ENCODE measurements at places on chromosomes 5 and 9.

DNA sequence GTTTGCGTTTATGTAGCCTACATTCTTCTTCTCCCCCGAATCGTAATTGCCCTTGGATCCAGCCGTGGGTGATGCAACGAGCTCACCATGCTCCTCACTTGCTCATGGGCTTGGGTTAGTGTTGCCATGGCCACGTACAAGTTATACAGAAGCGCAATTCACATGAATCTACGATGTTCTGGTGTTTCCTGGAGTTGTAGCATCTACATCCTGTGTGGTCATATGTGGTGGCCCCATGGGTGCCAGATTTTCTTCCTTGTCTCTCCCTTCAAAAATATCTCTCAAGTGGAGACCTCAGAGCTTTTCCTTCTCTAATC, 115.3 kb downstream of the TLE4 start:
- DNase-seq, result no peak

DNA sequence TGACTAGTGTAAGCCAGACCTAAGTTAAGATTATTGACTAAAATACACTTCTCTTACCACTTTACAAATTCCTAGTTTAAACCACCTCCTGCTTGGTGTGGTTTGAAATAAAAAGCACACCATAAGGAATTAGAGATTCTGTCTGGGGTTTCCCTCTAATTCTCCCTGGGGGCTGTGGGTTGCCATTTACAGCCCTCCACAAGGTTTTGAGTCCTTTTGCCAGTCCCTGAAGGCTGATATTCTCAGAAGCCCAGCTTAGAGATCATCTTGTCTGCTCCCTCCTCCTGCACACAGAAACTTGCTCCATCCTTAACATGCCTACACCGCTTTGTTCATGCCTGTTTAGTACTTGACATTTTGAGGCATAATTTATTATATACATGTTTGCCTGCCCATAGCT, 7.2 kb upstream of the LMNB1 start:
- no peak for DNase-seq

DNA sequence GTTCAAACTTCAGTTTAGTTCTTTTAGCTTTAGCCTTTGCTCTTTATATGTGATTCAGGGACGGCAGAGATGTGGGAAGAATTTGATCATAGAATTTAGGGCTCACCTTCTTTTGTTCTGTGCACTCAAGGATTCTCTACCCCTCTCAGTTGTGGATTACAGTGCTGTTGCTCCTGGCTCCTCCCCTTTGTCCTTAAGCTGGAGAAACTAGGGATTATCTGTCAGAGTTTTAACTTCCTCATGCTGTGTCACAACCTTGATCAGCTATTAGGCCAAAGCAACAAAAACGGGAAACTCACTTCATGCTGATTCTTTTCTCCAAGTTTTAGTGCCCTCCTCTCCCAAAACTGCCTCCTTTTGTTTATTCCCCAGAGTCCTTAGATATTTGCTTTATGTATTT, 13.0 kb upstream of the PCDHAC2 start:
- no peak for DNase-seq

GRCh38 chr5:168214071-168214470, 77.4 kb upstream of the WWC1 start:
- DNase-seq, result no peak

DNA sequence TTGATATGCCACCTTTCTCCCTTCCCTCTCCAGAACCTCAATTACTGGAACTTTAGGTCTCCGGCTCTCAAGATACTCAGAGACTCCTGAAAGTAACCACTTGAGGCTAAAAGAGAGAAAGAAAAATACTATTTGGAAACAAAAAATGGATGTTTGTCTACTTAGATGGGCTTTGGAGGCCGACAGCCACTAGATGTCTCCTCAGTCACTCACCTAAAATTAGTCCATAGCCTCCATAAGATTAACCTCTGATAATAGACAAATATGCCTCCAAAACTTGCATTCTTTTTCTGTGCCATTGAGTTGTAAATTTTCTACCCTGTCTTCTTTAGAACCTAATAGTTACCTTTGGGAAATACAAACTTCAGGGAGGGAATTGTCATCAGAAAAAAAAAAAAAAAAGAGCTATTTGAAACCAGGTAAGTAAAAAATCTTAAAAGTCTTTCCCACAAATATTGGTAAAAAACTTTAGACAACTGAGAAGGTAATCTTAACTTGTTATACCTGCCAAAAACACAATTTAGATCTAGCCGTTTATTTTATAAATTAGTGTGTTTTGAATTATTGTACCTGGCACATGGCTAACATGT, 11.2 kb upstream of the PCDH1 start:
- no peak for DNase-seq

GRCh38 chr9:137241490-137242268, 592 bp downstream of the TUBB4B start:
- DNase-seq, result no peak

DNA sequence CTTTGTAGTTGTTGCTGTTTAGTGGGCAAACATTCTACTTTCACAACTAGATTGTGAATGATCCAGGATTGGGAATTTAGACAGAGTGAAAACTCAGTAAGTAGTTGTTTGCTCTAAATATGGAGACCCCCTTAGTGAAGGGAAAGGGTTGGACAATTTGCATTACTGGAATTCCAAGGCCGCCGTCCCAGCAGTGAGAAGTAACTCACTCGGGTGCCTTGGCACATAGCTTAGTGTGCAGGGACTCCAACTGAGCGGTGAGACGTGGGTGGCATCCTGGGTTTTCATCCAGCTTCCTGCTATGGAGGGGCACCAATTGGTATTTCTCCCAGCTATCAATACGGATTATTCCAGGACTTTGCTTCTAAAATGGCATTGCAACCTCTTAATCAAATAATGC, 69.7 kb upstream of the FCN1 start:
- DNase-seq, result no peak

- DNase-seq, result no peak
These were observed 535 bp downstream of the JMY start for GRCh38 chr5:79236362-79236969.

- no peak for DNase-seq
These were observed 117.5 kb upstream of the MTAP start for GRCh38 chr9:21684831-21685362.

- DNase-seq, result no peak
These were observed 17.4 kb upstream of the RORB start for GRCh38 chr9:74479711-74480110.

DNA sequence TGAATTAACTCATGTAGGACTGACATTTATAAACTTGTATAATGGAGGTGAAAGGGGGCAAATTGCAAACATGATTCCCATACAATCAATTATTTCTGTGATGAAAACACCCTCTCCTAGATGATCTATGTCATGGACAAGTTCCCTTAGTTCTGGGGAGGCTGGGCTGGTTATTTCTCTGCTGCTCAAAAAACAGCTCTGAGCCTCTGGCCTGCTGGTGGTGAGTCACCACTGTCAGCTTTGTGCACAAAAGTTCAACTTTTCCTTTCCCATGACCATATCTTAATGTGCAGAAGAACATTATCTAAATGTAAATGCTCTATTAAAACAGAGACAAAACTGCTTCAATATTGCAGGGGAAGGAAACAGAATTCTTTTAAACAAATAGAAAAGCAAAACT, 85.0 kb downstream of the HMHB1 start:
- no peak for DNase-seq

DNA sequence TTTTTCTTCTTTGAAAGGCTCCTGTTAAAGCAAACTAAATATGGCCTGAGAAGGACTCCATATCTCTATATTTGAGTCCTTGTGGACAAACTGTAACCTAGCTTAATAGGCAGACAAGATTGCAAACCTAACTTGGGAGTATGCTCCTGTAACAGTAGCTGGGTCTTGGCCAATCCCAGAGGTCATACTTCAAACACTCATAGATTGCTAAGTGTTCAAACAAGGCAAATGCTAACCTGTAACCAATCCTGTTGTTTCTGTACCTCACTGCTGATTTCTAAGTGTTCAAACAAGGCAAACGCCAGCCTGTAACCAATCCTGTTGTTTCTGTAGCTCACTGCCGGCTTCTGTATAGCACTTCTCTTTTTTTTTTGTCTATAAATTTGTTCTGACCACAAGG, 50.6 kb upstream of the CLK4 start:
- no peak for DNase-seq

DNA sequence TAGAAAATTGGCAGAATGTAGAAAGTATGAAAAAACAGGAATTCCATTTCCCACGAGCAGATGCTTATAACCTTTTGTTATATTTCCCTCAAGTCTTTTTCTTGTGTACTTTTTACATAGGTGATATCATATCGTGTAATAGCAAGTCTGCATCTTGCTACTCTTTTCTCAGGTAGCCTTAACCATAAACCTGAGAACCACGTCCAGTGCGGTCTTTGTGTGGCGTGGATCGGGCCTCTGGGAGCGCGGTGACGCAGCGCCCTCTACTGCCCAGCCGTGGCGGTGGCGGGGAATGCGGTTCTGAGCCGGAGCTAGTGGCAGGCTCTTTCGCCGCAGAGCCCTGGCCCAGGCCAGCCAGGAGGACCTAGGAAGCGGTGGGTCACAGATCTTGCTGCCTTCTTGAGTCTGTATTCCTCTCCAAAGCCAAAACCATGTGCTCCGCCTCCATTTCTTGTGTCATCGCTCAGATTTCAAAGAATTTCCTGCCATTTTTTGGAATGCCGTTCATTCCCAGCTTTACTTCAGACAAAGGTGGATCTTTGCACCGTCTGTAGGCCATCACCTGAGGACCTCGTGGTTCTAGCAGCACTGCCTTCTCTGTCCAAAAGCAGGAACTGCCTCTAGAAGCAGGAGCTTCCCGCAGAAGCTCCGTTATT, 71.9 kb downstream of the MVB12B start:
- DNase-seq, result no peak

All from right renal pelvis (tissue), 4 donors.